Activated CD4-positive, CD25-positive, alpha-beta regulatory T cell treated with anti-CD3 and anti-CD28 coated beads, Interleukin-2, amount 50 U/mL, for 16 hours (primary cell): ENCODE measurements at places on chromosomes 5 and 9.
A peak's percentile ranks its signal among the peaks of the same experiment; 100 is the strongest.

DNA sequence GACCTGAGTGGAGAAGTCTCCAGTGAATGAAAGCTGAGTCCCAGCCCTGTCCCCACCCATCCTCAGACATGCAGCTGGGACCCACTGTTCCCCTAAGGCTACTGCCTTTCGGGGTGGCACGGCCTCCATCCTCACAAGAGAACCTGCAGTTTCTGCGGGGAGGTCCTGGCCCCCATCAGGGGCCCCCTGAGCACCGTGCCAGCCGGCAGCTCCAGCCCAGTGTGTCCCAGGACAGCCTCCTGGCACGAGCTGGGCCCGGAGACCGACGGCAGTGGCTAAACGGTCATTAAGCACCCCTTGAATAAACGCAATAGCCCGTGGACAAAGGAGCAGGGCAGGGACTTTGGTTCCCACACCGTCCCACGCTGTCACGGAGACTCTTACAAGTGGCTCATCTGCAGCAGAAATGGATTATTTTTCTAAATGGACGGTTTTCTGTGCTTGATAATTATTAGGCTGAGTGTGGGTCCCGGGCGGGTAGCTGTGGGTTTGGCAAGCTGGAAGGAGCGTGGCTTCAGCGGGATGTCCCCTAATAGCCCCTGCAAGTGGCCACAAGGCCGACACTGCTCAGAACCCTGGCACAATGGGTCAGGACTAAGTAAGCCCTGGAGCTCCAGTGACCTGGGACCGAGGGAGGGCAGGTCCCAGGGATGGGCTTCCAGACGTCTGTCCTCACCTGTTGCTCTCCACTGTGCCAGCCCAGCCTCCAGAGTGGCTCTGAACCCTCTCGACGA lies 17.4 kb downstream of the FAM78A start:
- no peak for DNase-seq

- no peak for DNase-seq
Measured at GRCh38 chr9:104227108-104227507, 133.0 kb downstream of the SMC2 start.

- peak; percentile 18 for DNase-seq
Measured at GRCh38 chr5:66814146-66814991, 218.2 kb downstream of the MAST4 start.

- no peak for DNase-seq
Measured at GRCh38 chr5:39520232-39520572, 95.4 kb upstream of the DAB2 start.

DNA sequence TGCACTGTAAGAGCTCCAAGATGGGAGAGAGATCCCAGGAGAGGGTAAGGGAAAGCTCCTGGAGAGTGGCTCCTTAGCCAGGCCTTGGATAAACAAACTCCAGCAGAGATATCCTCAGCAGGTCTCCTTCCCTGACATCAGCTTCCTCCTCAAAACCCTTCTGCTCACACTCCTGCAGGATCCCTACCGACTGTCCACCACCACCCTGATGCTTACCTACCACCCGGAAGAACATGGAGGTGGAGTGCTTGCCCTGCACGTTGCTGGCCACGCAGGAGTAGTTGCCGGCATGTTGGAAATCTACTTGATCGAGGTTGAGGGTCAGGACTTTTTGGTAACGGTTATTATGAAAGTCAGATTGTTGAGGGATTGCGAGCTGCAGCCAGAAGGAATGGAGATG lies 9.3 kb downstream of the CSF1R start:
- DNase-seq: no peak

DNA sequence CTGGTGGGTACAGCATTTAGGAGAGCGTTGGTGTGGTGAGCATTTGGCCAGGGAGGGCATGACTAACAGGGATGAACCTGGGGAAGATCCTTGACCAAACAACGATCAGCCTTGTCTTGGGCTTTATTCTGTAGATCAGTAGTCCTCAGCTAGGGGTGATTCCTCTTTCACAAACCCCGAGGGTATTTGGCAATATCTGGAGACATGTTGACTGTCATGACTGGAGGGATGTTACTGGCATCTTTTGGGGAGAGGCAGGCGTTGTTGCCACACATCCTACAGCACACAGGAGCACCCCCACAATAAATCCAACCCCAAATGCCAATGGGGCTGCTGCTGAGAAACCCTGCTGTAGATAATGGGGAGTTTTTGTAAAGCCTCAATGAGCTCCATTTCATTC lies 43.9 kb downstream of the OSTF1 start:
- no peak for DNase-seq

DNA sequence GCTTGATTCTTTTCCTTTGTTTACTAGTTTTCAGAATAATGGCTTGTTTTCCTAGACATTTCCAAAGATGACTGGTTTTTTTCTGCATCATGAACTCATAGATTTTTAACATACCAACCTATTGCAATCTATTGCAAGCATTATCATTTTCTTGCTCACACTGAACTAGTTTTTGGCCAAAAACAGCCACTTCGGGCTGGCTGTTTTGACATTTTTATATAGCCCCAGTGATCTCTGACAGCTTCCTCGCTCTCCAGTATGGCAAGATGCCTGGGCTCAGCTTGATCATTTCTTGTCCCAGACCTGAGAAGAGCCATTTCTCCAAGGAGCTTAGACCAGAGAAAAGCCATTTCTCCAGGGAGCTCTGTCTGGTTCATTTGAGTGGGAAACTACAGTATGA lies 94.3 kb upstream of the MAMDC2 start:
- no peak for DNase-seq

DNA sequence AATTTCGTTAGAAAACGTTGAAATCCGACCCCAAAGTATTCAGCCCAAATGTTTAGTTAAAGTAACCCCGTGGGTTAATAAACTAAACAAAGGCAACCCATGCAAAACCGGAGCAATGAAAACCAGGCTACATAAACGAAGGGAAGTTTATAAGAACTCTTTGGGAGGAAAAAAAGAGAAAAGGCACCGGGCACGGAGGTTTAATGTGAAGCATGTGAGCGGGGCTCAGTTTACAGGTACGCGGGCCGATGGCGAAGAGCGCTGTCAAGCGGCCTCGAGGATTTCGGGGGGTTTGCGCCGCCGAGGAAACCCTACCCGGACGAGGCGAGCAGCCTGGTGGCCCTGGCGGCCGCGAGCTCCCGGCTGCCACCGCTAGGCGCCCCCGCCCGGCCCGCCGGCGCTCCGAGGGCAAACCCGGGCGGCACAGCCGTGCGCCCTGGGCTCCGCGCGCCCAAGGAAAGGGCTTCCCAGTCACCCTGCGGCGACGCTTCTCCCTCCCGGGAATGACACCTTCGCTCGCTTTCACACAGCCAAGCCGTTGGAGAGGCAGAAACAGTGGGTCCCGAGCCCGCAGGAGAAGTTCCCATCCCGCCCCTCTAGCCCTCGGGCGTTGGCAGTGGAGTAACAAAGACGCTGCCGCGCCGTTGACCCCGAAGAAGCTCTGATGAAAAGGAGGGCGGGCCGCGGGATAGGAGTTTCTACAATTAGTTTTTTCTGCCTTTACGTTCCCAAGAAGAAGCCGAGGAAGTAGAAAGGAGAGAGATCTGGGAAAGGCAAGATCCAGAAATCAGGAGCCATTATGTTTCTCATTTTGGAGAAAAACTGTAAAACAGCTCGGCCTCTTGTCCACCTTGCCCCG lies 126.0 kb downstream of the TMEM174 start:
- DNase-seq: no peak

DNA sequence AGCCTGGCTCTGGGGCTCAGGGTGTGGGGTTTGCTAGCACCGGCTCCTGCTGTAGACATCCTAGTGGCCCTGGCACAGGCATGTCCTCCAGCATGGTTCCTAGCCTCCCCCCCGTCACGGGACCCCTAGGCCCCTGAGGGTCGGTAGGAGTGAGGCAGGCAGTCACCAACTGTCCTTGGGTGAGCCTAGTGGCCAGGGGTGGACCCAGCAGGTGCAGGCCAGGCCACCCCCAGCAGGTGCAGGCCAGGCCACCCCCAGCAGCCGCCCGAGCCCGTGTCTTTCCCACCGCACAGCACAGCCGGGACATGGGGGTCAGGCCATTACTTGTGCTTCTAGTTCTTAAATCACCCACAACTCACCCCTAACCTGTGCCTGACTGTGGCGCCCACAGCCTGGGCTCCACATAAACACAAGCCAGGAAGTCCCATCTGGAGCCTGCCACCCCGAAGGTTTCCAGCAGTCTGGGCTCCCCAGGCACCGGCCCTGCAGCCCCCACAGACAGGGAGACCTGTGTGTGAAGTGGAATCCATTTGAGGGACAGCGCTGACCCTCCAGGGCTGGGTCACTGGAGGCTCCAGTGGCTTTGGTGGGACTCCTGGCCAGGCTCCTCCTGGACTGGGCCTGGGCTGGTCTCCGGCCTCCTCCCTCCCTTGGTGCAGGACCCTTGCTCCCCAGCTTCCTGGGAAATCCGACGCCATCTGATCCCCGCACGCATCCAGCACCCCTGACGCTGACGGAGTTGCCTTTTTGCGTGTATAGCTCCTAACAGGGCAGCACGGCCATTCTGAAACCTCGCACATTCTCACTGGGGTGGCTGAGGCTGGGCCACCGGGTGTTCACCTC lies 114.1 kb upstream of the LPCAT1 start:
- DNase-seq: no peak

- DNase-seq: no peak
Measured at GRCh38 chr9:8872802-8873201, 1073.2 kb upstream of the DMAC1 start.

DNA sequence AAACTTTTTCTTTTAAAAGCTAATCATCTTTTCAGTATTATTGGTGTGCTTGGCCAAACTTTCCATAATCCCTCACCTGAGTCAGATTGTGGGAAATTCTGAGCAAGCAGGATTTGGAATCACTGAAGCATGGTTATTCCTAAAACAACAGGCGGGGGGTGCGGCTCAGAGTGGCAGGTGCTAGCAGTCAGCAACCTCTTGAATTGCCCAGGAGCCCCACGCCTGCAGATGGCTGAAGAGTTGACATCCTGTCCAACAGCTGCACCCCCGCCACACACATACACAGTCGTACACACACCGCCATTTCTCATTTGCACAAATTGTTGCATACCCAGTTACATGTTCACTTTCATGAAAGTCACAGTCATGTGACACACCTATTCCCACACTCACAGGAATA lies 96.6 kb downstream of the LHX2 start:
- no peak for DNase-seq

DNA sequence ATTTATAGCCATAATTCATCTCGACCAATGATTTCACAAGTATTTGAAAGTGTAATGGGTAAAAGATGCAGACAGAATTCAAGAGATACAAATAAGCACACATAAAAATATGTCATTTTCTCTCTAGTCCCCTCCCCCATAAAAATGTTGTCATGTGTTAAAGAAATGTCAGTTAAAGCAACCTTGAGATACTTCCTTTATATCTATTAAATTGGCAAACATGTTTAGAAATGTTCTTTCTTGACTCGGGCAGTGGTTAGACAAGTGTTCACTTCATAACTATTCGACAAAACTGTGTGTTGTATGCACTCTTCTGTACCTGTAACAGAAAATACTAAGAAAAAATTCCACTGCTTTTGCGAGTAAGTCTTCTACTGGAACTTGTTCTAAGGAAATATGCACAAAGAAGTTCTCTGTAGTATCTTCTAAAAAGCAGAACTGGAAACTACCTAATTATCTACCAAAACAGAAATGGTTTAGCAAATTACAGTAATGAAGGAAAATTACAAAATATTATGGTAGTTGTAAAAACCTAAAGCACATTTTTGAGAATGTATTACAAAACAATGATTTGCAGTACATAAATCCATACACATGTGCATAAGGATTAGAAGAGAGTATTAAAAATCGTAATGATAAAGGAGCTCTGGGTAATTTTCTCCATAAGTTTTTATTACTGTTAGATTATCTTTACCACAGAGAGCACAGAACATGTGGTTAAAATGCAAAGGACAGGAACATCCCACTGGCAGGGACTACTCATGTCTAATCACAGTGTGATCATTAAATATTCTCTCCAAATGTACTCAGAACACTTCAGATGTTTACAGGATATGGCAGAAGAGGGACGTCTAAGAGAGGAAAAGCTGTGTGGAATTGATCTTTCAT lies 35.9 kb downstream of the FBXW2 start:
- DNase-seq: no peak

GRCh38 chr5:98927242-98927988 lies 1.4 kb downstream of the CHD1 start:
- peak; percentile 44 for DNase-seq

GRCh38 chr9:135491764-135492163 lies 8.7 kb upstream of the MRPS2 start:
- no peak for DNase-seq

DNA sequence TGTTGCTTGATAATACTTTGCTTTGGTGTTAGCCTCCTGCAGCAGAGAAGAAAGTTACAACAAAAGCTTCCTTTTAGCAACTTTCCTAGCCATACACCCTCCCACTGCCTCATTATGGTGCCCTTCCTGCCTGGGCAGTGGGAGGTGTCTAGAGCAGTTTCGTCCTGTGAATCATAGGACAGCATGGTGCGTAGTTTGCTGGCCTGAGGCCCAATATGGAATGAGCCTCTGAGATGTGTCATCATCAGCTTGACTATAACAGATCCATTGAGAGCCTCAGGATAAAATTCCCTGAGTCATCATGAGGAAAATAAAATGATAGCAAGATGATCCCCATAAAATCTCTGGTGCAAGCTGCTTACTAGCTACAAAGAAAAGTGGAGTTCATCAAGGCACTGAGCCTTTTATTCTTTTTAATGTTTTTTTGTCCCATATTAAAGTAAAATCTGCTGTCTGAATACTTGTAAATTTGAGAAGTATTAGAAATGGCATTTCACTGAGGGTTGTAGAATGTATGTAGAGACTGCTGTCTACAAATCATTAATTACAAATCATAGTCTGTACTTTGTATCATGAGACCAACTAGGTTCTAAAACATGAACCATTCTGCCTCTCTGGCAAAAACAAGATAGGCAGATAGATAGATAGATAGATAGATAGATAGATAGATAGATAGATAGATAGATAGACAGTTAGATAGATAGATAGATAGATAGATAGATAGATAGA lies 303.0 kb upstream of the PDE4D start:
- DNase-seq: no peak

GRCh38 chr9:128712451-128713410 lies 10.4 kb downstream of the PKN3 start:
- DNase-seq: no peak

DNA sequence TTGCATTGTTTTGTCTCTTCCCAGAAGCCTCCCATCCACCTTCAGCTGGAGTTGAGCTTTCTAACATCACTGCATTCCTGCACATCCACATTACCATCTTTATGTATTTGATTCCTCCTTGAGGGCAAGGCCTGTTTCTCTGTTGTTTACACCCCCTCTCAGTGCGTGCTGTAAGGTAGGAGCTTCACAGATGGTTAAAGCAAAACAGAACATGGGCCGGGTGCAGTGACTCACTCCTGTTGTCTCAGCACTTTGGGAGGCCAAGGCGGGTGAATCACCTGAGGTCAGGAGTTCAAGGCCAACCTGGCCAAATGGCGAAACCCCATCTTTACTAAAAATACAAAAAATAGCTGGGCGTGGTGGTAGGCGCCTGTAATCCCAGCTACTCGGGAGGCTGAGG lies 110.9 kb downstream of the KCNIP1 start:
- DNase-seq: no peak

DNA sequence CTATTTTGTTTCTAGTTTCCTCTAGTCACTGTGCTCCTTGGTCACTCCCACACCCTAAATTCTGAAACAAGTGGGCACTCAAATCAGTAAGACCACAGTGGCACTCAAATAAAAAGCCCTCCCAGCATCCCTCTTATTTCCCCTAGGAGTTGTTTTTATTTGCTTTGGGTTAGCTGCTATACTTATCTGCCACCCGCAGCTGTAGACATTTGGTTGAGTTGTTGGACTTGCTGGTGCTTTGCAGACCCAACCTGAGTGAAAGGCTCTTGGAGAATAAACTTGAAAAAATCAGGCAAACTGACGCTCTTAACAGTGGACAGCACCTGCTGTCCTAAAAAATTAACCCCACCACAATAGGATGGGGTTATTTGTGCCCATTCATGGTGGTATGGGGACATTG lies 203.0 kb downstream of the SPATA31A6 start:
- no peak for DNase-seq
